AML-193 (cell line): ENCODE measurements at places on chromosomes 2 and 18.

GRCh38 chr2:67159929-67160328 is 237.2 kb upstream of the ETAA1 start:
- no peak for DNase-seq

- no peak for DNase-seq
Measured at GRCh38 chr2:216535454-216535995, 36.9 kb downstream of the RPL37A start.

GRCh38 chr2:152050915-152051314 is 47.9 kb downstream of the CACNB4 start:
- DNase-seq = peak; percentile 9

GRCh38 chr2:111143107-111143842 is 22.6 kb downstream of the BCL2L11 start:
- no peak for DNase-seq

DNA sequence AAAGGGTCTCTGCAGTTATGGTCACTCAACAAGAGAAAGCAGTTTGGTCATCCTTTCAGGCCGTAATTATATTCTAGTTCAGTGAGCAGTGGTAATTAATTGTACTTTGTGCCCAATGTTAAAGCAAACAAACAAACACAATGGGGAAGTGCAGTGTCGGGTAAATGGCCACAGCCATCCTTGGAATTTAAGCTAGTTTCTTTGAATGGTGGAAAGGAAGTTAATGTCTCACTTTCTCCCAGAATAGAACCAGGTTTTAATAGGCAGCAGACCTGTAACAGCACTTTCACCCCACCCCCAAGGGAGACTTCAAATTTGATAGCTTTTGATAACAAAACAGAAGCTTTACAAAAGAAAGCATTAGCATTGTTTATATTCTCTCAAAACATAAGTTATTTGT is 20.0 kb upstream of the ITGAV start:
- DNase-seq = no peak

GRCh38 chr2:138658187-138658894 is 121.8 kb downstream of the NXPH2 start:
- no peak for DNase-seq

- no peak for DNase-seq
Measured at GRCh38 chr2:179057737-179058136, 7.8 kb upstream of the CCDC141 start.

DNA sequence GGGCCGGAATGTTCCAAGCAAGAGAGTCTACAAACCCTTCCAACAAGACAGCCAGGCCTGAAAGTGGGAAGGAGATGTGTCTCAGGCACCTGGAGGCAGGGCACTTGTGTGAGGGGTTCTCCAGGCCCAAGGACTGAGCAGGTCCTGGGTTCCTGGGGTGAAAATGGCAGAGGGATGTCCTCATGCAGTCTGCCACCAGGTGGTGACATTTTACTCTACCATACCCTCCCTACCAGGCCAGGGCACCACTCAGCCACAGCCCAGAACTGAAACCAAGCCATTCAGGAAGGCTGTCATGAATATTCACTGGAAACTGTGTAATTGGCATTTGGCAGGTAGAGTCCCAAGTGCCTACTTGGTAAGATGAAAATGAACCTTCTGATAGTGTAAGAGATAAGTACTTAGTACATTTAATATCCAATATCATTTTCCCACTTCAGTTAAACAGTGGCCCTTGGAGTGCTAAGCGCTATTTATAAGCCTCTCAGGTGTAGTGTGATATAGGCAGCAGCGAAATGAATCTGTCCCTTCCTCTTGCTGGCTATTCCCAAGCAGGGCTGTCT is 185.1 kb downstream of the MYO5B start:
- DNase-seq = peak; percentile 61

DNA sequence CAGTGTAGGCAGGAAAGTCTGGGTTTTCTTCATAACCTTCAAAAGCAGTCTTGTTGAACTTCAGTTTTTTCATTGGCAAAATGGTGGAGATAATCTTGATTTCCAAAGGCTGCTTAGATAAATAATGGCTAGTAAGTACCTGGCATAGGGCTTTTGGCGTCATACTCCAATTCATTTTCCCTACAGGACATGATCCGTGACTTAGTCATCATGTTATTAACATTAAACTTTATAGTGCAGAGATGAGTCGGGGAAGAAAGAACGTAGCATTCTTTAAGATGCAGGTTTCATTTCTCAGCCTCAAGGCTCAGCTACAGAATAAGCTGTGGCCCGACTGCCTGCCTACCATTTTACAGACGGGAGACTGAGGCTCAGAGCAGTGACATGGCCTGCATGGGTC is 64.0 kb downstream of the RALBP1 start:
- no peak for DNase-seq

- no peak for DNase-seq
Measured at GRCh38 chr2:109195193-109196045, 66.4 kb downstream of the SH3RF3 start.

GRCh38 chr2:76009484-76009883 is 298.8 kb upstream of the GCFC2 start:
- no peak for DNase-seq
